Activated naive CD8-positive, alpha-beta T cell treated with anti-CD3 and anti-CD28 coated beads, Interleukin-2, amount 10 ng/mL, durations not matched to agents 7 days and 5 days (primary cell): ENCODE measurements at places on chromosomes 3 and 15. TPM values are rescaled to one million over a fixed set of nuclear protein-coding genes. Genes with fewer than 3 reads are reported as not detected.

The ZNF662 gene
- total RNA-seq: 2.5 TPM

The CX3CR1 gene
- total RNA-seq: 0.94 TPM

The GOLGA8T gene
- total RNA-seq: 2.6 TPM

The SLC28A1 gene
- total RNA-seq: not detected

The SCAMP5 gene
- 0.22 TPM for total RNA-seq

The EPHA3 gene
- not detected for total RNA-seq

The OR5H14 gene
- not detected for total RNA-seq

The SEMA6D gene
- not detected for total RNA-seq
